ENCODE measurements at places on chromosomes 1 and 21.

GRCh38 chr1:232622378-232622777 is 7.6 kb downstream of the SIPA1L2 start:
- no peak for DNase-seq

- DNase-seq, result no peak
Measured at GRCh38 chr1:162530307-162530987, 31.1 kb upstream of the UAP1 start.

DNA sequence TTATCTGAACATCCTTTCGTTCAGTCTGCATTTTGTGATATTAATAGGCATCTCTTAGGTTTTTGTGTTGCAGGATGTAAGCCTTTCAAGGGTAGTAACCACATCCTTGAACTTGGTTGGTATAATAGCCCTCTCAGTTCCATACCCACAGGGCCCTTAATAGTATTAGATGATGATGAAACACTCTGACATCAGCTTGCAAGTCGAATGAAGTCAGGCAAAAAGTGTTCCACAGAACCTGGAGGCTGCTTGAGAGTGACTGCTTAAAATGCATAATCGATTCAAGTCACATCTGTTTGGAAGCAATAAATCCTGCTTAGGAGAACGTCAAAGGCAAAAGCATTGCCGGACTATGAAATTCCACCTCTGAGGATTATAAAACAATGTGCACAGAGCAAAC is 415.6 kb upstream of the KAZN start:
- DNase-seq, result no peak

- no peak for DNase-seq
Measured at GRCh38 chr1:213330281-213330680, 279.2 kb downstream of the RPS6KC1 start.

DNA sequence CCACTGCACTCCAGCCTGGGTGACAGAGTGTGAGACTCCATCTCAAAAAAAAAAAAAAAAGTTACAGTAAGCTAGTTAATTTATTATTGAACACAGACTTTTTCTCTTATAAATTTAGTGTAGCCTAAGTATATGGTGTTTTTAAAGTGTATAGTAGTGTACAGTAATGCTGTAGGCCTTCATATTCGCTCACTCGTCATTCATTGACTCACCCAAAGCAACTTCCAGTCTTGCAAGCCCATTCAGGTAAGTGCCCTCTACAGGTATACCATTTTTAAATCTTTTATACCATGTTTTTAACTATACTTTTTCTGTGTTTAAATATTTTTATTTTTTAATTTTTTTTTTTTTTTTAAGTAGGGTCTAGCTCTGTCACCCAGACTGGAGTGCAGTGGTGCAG is 12.1 kb downstream of the POU2F1 start:
- no peak for DNase-seq

DNA sequence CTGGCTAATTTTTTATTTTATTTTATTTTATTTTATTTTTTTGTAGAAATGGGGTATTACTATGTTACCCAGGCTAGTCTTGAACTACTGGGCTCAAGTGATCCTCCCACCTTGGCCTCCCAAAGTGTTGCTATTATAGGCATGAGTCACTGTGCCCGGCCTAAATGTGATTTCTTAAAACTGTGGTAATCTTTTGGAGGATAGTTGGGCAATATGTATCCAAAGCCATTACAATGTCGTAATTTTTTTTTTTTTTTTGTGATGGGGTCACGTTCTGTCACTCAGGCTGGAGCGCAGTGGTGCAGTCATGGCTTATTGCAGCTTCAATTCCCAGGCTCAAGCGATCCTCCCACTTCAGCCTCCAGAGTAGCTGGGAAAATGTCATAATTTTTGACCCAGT is 14.2 kb downstream of the ETV3L start:
- DNase-seq, result no peak

DNA sequence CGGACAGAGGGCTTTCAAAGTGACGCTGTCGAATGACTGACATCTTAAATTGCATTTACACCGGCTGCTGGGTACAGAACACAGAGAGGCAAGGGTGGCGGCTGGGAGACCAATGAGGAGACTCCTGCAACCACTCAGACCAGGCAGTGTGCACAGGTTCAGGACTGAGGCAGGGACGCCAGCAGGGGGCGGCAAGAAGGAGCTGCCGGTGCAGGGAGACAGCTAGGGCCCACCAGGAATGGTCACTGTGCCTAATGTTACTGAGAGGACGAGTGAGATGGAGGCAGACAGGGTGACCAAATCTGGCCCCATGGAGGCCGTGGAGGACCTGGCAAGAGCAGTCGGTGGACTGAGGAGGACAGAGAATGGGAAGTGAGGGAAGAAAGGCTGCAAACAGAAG is 23.5 kb downstream of the GLIS1 start:
- DNase-seq, result peak; percentile 26

DNA sequence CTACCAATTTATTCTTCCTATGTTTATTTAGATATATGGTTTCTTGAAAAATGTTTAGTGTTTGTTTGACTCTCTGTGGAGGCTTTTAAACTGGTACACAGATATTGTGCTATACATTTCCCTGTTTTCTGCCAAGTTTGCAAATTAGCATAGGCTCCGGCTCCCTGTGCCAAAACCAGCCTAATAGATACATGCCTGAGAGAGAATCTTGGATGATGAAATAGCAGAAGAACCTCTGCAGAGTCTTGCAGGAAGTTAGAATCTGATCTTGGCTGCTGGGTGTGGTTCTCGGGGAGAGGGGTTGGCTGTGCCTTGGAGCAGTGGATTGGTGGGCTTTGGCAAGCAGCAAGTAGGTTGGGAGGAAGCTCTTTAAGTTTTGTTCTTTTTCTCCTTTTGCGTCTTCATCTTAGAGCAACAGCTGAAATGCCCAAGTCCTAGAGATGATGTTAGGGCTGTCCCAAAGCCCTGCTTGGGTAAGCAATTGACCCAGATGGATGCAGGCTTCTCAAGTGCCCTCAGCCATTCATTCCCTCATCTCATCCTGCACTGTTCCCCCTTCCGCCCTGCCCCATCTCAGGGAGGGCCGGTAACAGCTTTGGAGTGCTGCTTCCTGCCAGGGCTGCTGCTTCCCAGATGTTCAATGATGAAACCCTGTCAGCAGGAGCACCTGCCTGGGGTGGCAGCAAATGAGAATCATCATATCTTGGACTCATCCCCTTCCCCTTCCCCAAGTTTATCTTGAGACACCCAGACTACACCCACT is 9.3 kb downstream of the PLA2G2A start:
- no peak for DNase-seq

- DNase-seq, result no peak
Measured at GRCh38 chr1:79543394-79543793, 536.9 kb upstream of the ADGRL4 start.

DNA sequence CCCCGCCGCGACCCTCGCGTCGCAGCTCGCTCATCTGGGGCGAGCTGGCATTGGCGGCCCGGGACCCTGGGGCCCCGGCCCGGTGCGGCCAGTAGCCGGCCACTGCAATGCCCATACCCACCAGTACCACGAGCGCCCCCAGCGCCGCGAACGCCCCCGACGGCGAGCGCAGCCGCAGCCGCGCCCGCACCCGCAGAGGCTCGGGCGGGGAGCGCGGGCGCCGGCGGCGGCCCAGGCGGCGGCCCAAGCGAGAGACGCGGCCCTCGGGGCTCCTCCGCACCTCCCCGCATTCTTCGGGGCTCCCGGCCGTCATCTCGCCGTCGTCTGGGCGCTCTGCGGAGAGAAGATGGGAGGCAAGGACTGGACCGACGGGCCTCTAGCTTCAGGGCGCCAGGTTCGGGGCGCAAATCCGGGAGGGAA is 2.2 kb downstream of the TMEM200B start:
- DNase-seq, result no peak

GRCh38 chr1:175254190-175254589 is 61.6 kb upstream of the KIAA0040 start:
- no peak for DNase-seq

- no peak for DNase-seq
Measured at GRCh38 chr1:165204548-165204947, 152.0 kb downstream of the LMX1A start.

DNA sequence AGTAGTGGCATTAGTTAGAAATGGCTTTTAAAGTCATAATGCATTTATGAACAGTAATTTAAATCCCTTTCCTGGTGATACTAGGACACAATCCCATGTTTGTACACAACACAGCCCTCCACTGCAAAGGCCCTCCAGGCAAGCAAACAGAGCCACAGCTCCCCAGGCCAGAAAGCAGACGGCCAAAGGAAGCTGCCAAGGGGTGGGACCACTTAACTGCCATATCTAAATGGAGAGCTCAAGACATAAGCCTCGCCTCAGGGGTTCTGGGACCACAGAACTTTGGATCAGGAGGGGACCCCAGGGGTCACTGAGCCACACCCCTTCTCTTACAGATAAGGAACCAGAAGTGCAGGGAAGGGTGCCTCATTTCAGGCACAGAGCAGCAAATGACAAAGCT is 189.7 kb downstream of the KCNH1 start:
- no peak for DNase-seq

GRCh38 chr1:47577303-47578025 is 139.6 kb downstream of the FOXD2 start:
- DNase-seq, result no peak

- no peak for DNase-seq
Measured at GRCh38 chr1:55569417-55569816, 354.3 kb upstream of the USP24 start.

DNA sequence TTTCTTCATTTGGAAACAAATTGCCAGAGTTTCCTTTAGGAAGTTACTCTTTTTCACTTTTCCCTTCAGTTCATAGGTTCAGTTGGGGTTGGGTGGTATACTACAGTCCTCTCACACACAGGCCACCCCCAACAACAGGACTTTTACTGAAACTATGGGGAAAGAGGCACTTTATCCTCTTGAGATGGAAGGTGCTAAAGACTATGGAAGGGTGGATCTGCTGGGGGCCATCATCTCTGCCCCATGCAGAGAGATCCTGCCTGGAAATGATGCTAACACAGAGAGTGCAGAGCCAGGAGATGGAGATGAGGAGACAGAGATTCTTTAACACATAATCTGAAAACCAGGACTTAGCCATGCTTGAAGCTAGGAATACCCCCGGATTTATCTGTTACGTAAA is 24.3 kb downstream of the ILDR2 start:
- DNase-seq, result no peak

DNA sequence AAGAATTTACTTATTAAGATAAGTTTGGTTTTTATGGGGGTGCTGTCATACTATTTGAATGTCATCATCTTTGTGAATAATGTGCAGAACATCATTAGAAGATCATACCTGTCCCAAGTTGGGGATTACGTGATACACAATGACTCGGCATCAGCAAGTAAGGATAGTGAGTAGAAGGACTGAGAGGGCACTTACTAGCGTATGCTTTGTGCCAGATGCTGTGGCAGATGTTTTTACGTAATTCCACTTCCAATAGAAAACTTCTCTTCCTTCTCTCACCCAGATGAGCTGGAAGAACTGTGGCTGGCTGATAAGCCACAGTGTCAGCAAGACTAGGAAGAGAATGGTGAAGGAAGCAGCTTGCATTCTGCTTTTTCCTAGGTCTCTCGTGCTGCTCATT is 28.1 kb upstream of the TGFB2 start:
- DNase-seq, result no peak

DNA sequence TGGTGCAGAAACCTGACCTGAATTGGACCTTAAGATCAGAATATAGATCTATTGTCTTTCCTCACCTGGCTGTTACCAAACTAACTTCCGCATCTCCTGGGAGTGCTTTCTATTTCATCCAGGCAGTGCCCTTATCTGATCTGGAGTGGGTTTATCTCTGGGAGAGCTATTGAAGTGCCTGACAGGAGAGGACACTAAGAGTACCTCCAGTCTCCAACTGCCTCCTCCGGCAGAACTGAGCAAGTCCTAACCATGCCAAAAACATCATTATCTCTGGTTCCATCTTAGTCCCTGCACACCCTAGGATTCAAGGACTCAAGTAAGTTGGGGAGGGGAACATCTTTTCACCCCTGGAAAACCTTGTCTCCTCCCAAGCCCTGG is 12.4 kb upstream of the KCNJ15 start:
- DNase-seq, result no peak

DNA sequence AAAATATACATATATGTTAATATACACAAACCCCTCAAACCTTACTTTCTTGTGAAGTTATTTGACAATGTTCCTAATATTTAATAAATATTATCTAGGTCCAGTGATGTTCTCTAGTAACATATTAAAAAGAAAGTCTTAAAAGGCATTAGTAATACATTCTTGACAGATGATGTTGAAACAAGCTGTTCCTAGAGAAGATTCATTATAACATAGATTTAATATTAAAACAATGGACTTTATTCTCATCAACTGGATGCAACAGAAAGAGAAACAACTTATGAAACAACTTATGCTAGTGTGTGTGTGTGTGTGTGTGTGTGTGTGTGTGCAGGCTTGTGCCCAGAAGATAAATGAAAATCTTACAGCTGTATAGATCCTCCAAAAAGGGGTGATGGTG is 68.5 kb upstream of the PLXNA2 start:
- DNase-seq, result no peak

DNA sequence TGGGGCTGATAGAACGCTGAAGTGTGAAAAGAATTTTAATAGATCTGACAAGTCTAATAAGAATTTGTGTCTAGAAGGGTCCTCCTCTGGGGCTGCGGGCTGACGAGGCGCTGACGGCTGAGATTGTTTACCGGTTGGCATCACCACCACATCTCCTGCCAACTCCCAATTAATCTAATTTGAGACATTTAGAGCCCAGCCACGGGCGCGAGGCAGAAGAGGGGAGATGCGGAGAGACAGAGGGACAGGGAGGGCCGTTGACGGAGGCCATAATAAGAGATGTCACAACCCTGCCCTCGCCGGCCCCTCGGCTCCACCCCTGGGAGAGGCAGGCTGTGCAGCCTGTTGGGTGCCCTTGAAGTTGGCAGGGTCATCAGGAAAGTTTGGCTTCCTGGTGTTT is 109.3 kb downstream of the PAX7 start:
- no peak for DNase-seq

DNA sequence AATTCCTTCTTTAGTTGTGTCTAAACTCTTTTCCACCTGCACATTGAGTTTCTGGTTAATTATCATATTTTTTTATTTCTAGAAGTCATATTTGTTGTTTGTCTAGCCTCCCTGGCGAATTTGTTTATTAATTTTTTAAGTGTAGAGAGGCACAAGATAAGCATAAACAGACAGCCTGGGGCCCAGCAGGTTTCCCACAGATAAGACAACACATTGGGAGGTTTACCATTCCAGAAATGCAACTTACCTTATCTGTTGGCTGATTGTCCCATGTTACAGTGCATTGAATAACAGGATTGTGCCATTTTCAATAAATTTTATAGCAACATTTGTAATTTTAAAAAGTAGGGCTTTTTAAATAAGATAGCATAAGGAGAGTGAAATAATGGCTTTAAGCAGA is 34.9 kb downstream of the COG2 start:
- no peak for DNase-seq

GRCh38 chr1:117572546-117572945 is 33.3 kb upstream of the TENT5C start:
- DNase-seq, result no peak

- DNase-seq, result no peak
Measured at GRCh38 chr1:207750631-207751305, 1.1 kb upstream of the CD46 start.

GRCh38 chr1:229227298-229227919 is 43.5 kb upstream of the RAB4A start:
- DNase-seq, result peak; percentile 74

- no peak for DNase-seq
Measured at GRCh38 chr1:200038325-200038980, 10.9 kb downstream of the NR5A2 start.
